ENCODE measurements at places on chromosomes 7 and 10. TPM values are rescaled to one million over a fixed set of nuclear protein-coding genes. Genes with fewer than 3 reads are reported as not detected.

DNA sequence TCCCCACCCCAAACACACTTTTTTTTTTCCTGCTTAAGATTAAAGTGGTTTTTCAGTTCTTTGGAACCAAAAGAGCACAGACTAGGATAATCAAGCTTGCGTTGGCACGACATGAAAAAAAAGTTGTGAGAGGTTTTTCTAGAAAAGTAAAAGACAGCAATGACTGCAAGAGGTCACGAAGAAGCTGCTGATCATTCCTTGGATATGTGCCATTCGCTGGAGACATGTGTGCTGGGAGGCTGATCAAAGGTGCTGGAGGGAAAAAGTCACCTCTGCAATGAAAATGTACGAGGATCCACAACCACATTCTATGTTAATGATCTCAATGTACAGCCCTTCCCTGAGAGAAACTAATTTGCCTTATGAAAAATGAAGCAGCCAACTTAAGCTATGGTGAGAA is 5.4 kb downstream of the AKR1B1 start:
- DNase-seq, result no peak

- no peak for DNase-seq
Measured at GRCh38 chr10:96921655-96922054, 89.6 kb downstream of the LCOR start.

DNA sequence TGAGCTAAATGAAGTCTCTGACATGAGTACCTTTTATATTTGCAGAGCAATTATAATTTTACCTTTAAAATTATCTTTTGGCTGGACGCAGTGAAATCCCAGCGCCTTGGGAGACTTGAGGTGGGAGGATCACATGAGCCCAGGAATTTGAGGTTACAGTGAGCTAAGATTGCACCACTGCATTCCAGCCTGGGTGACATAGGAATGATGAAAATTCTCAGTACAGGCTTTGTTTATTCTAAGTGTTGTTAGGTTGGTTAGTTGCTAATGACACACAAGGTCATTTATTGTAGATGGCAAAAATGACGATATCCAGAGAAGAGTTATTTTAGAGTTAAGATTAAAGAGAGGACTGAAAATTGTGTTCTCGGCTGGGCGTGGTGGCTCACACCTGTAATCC is 87.6 kb downstream of the XRCC2 start:
- DNase-seq, result no peak

GRCh38 chr10:12906051-12906541 is 95.4 kb downstream of the CCDC3 start:
- DNase-seq, result no peak

DNA sequence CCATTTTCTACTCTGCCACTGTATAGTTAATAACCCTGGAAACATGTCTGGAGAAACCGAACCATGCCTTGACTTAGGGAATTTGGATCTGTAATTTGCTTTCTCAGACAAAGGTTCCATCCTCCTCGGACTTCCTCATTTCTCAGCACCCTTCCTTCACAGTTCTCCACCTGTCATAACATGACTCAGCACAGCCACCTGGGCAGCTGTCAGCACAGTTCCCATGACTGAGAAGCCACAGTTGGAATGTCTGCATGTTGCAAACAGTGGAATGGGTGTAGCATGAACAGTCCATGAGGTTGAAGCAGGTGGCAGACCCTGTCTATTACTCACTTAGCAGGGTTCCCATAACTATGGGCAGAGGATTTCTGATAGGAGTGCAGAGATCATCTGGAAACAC is 634 bp upstream of the OR9A4 start:
- no peak for DNase-seq

DNA sequence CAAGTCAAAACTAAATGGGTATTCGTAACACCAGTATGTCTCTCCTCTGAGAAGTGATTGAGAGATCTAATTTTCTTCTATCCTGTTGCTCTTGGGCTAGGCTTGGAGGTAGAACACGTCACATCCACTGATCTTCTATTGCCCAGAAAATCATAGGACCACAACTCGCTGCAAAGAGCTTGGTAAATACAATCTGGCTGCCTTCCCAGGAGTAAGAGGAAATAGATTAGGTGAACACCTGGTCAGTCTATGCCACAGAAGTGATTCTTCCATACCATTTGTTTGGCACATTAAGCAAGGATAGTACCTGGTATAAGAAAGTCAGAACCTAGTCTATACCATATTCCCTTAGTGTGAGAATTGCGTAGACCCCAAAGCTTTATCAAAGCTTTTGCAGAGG is 129.3 kb upstream of the PHYHIPL start:
- DNase-seq, result no peak

GRCh38 chr10:78717200-78717599 is 351.6 kb upstream of the ZMIZ1 start:
- DNase-seq, result no peak

SPDYE3 gene
- not detected for total RNA-seq

SPDYE6 gene
- not detected for total RNA-seq

ANKRD7 gene
- 2.8 TPM for total RNA-seq

ALDH18A1 gene
- 52.0 TPM for total RNA-seq

All from endothelial cell (in vitro differentiated cells).